NT2/D1 (cell line): ENCODE measurements at places on chromosomes 4 and X.

DNA sequence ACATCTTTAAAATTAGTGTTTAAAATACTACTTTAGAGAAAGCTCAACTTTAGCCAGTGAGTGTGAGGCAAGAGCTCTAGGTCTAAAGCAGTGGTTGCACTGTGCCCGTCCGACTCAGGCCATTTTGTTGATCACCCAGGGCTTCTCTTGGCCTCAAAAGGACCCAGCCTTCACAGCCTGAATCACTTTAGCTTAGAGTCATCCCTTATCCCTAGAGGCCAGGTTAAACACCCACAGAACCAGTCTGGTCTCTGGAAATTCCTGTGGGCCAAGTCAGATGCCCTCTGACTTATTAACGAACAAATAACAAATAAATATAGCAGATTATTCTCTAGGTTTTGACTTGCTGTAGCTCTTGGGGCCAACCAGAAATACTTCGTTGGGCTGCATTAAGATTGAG is 102.3 kb downstream of the WWC2 start:
- no peak for DNase-seq

DNA sequence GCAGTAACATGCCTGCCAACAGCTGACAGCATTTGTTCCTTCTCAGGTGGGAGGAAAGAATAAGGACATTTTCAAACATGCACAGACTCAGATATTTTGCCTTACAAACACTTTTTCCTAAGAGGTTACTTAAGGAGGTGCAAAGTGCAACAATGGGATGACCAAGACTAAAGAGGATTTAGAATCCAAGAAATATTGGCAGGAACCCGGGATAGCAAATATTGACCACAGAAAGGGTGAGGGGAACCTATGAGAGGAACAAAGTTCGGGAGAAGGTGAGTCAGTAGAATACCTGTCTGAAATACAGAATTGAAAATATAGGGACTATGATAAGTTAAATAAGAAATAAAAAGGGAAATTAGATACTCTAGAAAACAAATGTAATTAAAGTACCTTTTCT is 321.9 kb upstream of the EMCN start:
- DNase-seq, result no peak

GRCh38 chr4:108035691-108036090 is 46.0 kb downstream of the HADH start:
- DNase-seq, result no peak

GRCh38 chr4:89682808-89683207 is 154.2 kb downstream of the SNCA start:
- DNase-seq, result no peak

DNA sequence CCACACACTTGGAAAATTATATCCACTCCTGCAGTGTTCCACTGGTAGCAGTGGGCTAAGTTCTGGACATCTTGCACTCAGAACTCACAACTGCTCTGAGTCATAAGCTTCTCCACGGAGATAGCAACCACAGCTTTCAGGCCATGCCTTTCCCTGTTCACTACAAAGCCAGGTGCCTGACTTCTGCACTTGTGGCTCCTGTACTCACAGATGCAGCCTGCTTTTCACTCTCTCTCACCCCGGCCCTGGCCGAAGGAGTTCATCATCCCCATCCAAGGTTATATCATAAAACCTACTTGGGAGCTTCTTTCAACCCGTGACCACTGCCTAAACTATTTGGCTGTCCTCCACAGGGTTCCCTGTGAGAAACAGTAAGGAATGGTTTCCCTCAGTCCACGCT is 999.4 kb downstream of the GLUD2 start:
- DNase-seq, result no peak

GRCh38 chr4:8414377-8414776 is 26.1 kb downstream of the ACOX3 start:
- no peak for DNase-seq

DNA sequence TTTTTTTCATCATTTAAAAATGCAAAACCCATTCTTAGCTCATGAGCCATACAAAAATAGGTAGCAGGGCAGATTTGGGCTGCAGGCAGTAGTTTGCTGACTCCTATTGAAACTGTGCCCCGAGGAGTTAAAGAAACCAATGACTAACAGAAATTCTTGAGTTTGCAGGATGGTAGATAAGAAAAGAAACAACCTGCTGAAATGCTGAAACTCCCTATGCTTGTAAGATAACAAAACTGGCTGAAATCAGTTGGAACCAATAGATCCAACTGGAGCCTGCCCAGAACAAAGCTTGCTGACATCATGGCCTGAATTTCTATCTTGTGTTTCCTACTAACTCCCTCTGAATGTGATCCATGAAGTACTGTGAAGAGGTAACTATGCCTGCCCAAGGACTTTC is 68.6 kb downstream of the ANOS1 start:
- DNase-seq, result no peak

GRCh38 chrX:43868791-43869190 is 13.5 kb downstream of the MAOB start:
- DNase-seq, result no peak

DNA sequence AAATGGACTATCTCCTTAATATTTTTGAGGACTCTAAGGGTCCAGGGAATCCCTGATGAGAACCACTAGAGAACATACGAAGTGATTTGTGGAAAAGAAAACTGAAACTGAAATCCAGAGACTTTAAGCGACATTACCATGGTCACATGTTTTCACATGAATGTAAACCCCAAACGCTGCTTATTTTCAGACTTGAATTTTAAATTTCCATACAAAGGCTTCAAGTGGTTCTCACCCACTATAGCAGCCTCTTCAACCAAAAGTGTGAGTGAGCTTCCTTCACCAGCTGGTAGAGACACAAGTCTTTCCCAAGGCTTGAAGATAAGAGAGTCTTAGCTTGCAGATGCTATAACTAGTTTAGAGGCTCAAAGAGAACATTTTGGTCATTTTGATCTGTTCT is 232.7 kb downstream of the MGST2 start:
- no peak for DNase-seq

DNA sequence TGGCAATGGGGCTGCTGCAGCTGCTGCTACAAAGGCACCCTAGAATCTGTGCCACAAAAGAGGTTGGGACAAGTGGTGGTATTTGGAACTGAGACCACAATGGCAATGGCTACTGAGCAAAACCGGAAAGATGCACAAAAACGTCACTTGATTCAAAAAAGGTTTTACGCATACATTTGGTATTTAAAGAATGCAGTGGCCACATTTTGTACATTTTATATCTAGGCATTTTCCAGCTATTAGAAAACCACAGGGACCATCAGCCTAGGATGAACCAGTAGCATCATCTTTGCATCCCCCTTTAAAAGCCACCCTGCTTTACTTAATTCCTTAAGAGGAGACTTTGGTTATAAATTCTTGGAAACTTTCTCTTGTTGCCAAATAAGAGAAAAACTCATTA is 104.8 kb upstream of the CXCL13 start:
- DNase-seq, result no peak

DNA sequence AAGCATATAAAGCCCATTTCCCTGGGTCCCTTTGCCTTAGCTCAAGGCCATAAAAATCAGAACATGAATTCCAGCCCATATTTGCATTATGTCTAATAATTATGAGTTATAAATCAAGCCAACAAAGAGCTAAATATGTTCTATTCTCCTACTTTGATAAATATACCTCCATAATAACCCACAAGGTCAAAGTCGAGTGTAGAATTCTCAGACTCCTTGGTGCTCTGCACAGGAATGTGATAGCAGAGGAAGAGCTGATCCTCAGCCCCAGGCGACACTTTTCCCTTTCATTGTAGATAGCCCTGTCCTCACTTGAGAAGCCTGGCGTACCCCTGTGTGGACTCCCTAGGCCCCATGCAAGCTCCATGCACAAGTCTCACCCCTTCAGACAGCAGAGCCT is 85.6 kb downstream of the CASP3 start:
- no peak for DNase-seq

DNA sequence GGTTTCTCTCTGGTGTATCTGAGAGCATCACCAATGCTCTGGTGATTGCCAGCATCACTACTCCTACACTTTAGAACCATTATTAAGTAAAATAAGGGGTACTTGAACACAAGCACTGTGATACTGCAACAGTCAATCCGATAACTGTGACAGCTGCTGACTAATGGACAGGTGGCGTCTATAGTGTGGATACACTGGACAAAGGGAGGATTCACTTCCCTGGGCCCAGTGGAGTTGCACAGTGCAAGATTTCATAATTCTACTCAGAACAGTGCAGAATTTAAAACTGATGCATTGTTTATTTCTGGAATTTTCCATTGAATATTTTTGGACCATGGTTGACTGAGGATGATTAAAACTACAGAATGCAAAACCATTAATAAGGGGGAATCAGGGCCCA is 97.8 kb downstream of the SHROOM3 start:
- DNase-seq, result no peak

DNA sequence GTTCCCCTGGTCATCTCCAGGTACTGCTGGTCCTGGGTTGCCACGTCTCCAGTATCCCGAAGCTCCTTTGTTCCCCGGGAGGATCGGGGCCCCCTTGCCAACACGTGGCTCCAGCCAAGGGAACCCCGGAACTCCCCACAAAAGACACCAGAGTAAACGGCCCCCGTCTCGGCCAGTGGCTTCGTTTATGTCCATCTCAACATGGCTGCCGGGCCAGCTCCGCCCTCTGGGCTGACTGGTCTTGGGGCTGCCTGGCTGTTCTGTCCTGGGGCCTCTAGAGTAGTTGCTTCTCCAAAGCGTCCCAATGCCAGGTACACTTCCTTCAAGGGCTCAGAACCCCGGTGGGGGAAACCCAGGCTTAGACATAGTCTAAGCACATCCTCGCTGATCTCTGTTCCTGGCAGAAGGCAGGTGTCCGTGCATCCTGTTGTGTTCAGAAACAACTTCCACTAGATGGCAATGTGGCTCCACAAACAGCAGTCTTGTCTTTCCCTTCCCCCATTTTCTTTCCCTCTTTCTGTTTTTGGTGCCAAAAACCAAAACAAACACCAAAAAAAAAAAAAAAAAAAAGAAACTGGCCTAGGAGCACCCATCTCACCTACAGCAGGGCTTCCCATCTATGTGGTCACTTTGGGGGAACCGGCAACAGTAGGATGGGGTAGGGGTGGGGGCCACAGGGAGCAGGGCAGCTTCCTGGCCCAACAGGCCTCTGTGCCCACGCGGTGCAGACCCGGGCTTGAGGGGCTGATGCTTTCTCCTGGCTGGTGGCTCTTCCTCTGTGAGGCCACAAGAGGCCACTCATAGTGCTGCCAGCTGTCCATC is 35.3 kb downstream of the NBDY start:
- DNase-seq, result peak; percentile 44
